ENCODE measurements at places on chromosomes 5 and 9.

GRCh38 chr5:67350185-67350584 is 153.6 kb upstream of the CD180 start:
- DNase-seq, result no peak

DNA sequence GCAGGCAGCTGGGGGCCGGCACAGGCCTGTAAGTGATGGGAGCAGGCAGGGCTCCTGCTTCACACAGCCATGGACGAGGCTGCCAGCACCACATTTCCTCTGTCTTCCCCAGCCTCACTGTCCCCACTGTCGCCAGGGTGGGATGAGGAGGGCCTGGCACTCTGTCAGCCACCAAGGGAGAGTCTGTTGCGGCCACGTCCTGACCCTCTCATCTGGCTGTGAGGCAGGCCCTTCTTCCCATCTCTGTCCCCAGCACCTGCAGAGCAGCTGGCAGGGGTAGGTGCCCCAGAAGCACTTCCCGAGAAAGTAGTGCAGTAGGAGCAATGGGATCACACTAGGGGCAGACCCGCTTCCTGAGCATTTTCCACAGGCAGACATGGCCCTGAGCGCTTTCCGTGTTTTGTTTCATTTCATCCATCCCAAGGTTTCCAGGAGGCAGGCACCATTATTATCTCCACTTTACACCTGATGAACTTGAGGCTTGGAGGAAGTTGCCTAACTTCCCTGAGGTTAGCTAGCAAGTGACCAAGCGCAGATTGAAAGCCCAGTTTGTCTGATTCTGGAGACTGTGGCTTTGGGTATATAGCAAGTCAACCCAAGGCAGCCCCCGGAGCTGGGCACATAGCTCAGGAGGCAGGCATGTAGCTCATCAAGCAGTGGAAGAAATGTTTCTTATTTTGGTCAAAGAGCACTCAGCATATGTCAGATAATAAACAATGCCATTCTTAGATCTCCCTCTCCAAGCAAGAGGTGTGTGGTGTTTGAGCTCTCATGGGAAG is 202.4 kb downstream of the DAB2IP start:
- DNase-seq, result no peak

DNA sequence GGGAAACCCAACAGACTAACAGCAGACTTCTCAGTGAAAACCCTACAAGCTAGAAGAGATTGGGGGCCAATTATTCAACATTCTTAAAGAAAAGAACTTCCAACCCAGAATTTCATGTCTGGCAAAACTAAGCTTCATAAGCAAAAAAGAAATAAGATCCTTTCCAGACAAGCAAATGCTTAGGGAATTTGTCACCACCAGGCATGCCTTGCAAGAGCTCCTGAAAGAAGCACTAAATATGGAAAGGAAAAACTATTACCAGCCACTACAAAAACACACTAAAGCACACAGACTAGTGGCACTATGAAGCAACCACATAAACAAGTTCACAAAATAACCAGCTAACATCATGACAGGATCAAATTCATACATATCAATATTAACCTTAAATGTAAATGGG is 131.1 kb downstream of the OR2K2 start:
- DNase-seq, result no peak

GRCh38 chr5:75337366-75338021 is 474 bp downstream of the HMGCR start:
- no peak for DNase-seq
